Activated CD4-positive, alpha-beta T cell treated with anti-CD3 and anti-CD28 coated beads, Interleukin-2, amount 50 U/mL, for 16 hours (primary cell): ENCODE measurements at places on chromosomes 4 and X.
A peak's percentile ranks its signal among the peaks of the same experiment; 100 is the strongest.

DNA sequence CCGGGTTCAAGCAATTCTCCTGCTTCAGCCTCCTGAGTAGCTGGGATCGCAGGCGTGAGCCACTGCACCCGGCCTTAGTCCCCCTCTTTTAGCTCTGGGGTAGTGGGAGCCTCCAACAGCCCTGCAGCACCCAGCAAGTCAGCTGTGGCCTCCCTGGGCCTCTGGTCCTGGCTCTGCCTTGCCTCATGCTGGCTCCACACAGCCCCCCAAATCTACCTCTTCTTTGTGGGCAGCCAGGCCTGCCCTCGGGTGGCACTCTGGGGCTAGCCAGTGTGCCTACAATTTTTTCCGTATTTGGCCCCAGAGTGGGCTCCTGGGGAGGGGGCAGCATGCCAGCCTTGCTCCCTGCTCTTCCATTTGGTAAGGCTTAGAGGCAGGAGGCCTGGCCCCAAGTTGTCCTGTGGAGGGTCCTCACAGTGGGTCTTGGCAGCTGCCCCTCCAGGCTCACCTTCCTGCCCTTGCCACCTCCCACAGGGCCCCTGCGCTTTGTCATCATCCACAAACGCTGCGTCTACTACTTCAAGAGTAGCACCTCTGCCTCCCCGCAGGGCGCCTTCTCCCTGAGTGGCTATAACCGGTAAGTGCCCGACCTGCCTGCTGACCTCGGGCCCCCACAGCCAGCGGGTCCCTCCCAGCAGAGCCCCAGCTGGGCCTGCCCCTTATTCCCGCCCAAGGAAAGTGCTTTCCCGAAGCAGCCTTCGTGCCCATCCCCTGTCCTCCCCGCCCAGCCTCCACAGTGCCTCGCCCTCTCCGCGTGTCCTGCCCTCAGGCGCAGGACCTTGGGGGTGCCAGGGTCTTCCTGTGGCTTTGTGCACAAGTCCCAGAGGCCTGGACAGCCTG, 21.0 kb upstream of the ADD1 start:
- no peak for DNase-seq

GRCh38 chr4:26326791-26327190, 6.0 kb downstream of the RBPJ start:
- DNase-seq, result no peak

DNA sequence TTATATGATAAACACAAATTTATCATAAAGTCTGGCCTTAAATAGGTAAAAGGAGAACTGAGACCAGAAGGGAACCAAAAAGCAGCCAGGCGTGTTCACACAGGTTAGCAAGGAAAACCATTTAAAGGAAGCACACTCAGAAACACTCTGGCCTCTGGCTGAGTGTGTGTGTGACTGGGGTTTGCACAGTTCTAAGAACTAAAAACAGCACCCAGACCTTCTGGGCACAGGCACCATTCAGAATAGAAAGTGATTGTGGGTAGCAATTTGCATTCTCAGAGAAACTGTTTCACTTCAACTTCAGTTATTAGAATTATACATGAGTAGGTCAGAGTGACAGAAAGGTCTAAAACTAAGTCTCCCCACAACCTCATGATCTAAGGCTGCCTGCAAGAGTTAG, 10.0 kb downstream of the GPR82 start:
- peak; percentile 67 for DNase-seq

- DNase-seq, result no peak
Measured at GRCh38 chr4:47210828-47211227, 179.5 kb downstream of the GABRB1 start.

- no peak for DNase-seq
Measured at GRCh38 chrX:150148749-150149672, 210.7 kb upstream of the EOLA2 start.
